ENCODE measurements at places on chromosomes 6 and 20.

DNA sequence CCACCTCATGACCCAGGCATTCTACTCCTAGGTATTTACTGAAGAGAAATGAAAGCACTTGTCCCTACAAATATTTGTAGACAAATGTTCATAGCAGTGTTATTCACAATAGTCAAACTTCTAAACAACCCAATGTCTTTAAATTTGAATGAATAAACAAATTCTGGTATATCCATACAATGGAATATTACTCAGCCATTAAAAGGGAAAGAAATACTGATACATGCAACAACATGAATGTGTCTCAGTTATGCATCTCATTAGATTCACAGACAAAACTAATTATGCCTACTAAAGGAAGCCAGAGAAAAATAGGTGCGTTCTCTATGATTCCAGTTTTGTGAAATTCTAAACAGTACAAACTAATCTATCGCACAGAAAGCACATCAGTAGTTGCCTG lies 30.7 kb downstream of the MDFI start:
- no peak for DNase-seq

- no peak for DNase-seq
Measured at GRCh38 chr6:3850451-3851203, 1.5 kb downstream of the FAM50B start.

GRCh38 chr20:10708351-10709185 lies 34.8 kb upstream of the JAG1 start:
- no peak for DNase-seq

DNA sequence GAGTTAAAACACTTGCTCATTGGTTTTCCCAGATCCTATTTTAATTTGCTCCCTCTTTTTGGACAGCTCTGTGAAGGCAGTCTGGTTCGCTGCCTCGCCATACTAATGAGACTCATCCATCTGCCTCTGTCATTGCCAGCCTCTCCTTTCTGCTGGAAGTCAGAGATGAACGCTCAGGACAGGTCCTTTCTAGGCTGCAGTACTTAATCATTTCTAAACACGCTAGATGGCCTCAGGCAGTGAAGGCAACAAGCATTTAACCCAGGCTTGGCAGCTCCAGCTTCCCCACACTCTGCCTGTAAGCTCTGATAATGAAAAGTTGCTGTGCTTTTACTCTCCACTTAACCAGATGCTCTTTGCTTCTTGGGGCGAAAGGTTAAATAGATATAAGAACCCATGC lies 286.7 kb upstream of the POU3F2 start:
- DNase-seq, result no peak
